Cortex of kidney (tissue), 1 donor: ENCODE measurements at places on chromosomes 2 and 18.

GRCh38 chr2:230459216-230459615 lies 43.2 kb downstream of the SP100 start:
- no peak for DNase-seq

- no peak for DNase-seq
Measured at GRCh38 chr2:199356412-199356811, 101.3 kb downstream of the SATB2 start.

GRCh38 chr18:34153711-34154110 lies 71.0 kb downstream of the NOL4 start:
- DNase-seq: no peak

DNA sequence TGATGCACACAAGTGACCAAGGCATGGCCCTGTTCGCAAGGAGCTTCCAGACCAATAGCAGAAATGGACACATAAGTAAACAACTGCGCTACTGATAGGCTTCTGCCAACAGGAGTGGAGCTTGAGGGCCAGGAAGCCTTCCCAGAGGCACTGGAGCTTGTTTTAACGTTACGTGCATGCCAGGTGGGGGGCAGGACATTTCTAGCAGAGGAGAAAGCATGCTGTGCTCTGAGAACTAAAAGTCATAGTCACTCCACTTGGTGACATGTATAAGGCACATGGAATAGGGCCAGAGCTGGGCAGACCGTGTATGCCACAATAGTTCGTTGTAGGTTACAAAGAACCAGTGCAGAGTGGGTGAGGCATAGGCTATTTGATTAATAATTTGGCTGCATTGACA lies 184.2 kb downstream of the NEDD4L start:
- DNase-seq: no peak

DNA sequence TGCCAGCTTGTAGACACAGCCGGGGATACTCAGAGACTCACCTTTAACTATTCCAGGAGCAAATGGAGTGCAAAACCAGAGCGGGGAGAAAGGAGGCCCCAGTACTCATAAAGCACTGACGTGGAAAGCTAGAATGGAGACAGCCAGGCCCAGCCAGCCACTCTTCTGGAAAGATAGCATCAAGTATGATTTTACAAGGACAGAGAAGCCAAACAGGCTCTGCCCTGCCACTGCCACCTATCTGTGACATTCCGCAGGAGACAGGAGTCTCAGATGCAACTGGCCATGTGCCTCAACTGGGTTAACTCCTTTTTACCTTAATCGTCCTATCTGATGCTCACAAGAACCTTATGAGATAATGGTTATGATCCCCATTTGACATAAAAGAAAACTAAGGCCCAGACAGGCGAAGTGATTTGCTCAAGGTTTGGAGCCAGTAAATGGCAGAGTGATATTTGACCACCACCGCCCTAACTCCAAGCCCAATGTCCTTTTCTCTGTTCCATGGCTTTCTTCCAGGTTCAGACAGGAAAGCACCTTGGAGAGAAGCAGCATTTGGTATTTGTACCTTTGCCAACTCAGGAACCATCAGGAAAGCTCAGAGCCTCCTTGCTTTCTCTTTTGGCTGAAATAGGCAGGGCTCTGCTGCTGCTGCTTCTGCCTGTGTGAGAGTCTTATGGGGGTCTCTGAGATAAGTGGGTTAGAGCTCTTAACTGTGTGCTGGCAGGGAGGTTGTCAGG lies 15.6 kb downstream of the KIF3C start:
- no peak for DNase-seq

DNA sequence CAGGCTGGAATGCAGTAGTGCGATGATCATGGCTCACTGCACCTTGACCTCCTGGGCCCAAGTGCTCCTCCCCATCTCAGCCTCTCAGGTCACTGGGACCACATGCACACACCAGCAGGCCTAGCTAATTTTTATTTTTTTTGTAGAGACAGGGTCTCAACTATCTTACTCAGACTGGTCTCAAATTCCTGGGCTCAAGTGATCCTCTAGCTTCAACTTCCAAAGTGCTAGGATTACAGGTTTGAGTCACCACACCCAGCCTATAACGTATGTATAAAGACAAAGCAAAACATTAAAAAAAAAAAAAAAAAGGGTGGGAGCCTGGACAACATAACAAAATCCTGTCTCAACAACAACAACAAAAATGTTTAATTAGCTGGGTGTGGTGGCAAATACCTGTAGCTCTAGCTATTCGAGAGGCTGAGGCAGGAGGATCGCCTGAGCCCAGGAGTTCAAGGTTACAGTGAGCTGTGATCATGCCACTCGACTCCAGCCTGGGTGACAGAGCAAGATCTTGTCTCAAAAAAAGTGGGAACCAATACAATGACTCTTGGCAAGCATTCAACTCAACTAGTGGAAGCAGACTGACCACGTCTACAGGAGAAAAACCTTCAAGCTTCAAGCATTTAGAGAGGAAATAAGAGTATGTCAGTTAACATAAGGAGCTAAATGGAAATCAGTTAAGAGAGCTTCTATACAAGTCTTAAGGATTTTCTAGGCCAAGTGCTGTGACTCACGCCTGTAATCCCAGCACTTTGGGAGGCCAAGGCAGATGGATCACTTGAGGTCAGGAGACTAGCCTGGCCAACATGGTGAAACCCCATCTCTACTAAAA lies 2.6 kb downstream of the GTF3C2 start:
- no peak for DNase-seq

DNA sequence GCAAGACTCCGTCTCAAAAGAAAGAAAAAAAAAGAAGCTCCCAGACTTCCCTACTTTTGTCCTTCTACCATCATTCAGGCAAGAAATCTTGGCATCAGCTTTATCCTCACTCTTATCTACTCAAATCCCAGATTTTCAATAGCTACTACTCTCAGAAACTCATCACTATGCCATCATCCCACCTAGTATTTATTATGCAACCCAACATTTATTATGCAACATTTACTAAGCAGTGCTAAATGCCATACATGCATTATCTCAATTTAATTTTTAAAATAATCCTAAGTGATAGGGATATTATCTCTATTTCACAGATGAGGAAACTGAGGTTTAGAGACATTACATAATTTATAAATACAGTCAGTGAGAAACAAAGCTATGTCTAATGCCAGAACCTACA lies 4.1 kb downstream of the USP37 start:
- no peak for DNase-seq

DNA sequence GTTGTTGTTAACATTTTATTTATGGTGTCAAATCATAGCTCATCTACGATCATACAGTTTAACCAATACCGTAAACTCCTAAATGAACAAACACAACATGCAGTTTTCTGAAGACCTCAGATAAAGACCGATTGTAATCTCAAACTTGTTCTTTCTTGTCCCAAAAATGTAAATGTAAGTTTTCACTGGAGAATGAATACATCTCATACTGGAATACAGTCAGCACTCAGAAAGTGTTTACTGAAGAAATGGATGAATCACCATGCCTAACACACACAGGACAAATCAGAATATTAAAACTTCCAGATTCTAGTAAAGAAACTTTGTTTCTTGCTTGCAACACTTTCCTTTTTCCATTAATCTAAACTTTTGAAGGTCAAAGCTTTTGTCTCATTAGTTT lies 380.5 kb downstream of the DLGAP1 start:
- no peak for DNase-seq

DNA sequence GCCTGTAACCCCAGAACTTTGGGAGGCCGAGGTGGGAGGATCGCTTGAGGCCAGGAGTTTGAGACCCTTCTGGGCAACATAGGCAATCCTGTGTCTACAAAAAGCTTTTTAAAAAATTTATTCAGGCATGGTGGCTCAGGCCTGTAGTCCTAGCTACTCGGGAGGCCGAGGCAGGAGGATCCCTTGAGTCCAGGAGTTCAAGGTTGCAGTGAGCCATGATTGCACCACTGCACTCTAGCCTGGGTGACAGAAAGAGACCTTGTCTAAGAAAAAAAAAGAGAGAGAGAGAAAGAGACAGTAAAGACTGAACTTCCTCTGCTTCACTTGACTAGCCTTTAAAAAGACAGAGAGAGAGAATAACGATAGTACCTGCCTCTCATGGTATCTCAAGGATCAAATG lies 62.4 kb downstream of the INPP5D start:
- DNase-seq: no peak

- no peak for DNase-seq
Measured at GRCh38 chr2:221485503-221485870, 86.6 kb downstream of the EPHA4 start.

- DNase-seq: no peak
Measured at GRCh38 chr2:156663757-156664409, 227.7 kb downstream of the GPD2 start.

DNA sequence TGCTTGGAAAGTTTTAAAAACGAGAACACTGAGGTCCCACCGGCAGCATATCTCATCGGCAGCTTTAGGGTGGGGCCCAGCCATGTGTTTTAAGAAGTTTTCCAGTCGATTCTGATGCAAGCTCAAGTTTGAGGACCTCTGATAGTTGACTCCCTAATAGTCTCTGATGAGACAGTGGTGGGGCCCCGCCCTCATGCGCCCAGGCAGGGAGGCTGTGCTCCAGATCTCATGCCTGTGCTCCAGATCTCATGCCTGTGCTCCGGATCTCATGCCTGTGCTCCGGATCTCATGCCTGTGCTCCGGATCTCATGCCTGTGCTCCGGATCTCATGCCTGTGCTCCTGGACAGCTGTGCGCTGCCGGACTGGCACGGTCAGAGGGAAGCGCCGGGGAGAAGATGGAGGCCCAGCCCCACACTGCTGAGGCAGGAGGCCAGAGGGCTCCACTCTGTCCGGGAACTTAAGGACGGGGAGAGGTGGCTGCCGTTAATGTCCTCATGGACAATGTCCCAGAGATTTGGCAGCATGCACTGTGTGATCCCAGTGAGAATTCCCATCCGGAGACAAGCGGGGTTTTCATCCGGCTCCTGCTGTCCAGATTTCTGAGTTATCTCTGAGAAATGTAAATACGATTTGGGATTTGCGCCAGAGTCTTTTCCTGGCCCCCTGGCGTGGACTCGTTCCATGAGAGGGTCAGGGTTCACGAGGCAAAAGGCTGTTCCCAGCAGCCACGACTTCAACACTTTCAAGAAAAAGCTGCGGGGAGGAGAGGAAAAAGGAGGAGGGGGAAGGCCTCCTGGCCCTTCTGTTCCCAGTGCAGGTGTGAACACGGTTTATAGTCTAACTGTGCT lies 9.4 kb upstream of the COLEC11 start:
- DNase-seq: no peak

DNA sequence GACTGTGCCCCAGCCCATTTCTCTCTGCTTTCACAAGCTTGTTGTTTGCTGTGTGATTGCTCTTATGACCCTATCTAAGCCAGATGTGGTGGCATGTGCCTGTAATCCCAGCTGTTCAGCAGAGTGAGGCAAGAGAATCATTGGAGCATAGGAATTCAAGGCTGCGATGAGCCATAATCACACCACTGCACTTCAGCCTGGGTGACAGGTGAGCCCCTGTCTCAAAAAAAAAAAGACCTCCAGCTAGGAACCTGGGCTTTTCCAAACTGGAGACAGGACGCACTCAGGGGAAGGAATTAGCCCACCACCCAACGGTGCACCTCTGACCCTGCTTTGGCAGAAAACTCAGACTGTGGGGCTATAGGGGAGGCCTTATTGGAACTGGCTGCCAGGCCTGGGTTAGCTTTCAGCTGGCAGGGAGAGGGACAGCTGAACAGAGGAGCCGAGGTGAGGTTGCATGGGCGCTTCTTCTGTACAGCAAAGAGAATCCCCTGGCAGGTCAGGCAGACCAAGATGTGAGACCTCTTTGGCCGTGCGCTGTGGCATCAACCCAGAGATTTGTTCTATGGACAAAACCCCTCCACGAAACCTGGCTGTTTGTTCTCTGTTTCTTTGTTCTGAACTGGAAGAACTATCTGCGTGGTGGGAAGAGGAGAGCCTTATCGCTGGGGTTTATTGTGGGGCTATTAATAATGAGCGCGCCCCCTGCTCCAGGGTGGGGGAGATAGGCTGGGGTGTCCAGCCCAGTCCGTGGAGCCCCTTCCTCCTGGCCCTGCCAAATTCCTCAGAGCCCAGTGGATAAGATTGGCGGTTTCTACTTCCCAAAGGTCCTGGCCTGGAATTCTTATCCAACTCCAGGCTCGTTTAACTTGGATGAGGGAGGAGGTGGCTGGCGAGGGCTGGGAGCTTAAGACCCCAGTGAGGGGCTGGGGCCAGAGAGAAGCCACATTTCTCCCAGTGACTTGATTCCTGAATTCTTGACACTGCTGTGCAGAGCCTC lies 38.8 kb upstream of the SMAD7 start:
- DNase-seq: no peak

DNA sequence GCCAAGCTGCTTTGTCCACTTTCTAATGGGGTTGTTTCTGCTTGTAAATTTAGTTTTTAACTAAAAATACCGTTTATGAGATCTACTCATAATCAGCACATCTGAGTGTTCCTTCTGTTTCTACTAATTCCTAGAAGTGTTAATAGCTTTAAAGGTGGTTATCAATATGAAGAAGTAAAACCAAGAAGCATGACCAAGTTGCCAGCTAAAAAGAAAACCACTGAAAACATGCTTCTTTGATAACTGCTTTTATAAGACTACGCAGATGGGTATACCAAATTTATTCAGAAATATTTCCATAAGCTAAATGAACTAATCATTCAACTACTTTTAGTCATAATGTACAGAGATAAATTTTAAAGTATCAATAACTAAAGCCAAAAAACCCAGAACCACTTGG lies 101.8 kb downstream of the C2orf74 start:
- no peak for DNase-seq

DNA sequence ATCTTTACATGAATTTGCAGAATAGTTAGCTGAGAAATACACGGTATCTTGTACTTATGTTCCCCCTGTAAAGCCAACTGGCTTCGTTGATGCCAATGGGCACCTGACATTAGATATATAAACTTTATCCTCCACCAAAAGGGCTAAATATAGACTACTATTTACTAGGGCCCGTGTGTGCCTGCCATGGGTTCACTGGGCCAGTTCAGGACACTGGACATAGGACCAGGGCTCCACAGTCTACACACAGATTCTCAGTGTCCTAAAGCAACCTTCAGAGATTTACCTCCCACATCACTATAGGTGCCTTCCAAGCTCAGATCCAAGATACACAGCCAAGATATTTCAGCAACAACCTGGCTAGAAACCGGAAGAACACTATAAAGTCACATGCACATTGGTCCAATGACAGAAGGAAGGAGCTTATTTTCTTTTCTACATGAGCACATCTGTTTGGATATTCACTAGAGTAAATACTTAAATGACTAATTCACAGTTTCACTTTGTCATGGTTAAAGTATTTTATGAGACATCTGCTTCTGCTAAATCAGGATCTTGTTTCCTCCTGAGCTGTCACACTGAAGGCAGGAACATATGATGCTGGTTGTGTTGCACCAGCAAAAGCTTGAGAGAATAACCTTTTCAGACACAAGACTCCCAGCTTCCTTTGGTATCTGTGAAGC lies 95.1 kb downstream of the MYO5B start:
- no peak for DNase-seq
